Activated CD4-positive, alpha-beta T cell treated with anti-CD3 and anti-CD28 coated beads, Interleukin-2, amount 50 U/mL, for 24 hours (primary cell): ENCODE measurements at places on chromosomes 2 and 18.

DNA sequence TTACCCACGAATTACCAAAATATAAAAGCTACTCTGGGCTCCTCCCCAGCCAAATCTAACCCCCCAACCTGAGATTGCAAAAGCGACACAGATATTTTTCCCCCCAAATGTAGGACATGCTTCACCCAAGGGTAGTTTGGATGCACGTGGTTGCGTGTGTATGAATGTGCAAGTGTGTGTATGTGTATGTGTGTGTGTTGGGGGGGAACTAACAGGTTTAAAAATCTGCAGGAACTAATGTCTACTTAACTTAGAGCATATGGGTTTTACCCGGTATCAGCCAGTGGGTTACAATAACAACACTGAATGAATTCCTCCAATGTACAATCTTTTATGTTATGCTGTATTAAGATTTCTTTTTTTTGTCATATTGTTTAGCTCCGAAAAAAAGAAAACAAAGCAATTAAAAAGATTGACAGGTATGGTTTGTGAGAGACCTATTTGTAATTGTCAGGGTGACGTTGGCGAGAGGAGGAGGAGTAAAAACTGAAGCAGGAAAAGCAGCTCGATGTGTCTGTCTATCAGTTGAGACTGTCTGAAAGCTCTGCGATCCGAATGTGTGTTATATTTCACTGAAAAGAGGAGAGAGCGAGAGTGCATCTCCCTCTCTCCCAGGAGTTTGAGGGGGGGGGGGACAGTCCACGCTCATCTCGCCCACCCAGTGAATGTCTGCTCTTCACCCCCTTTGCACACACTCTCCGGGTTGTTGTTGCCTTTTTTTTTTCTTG is at the start of gene TSHZ1:
Gene TSHZ1 (plus strand): TSS at position 524 of the 728 bp plus-strand sequence. CDS start 1,080 bp downstream, outside the sequence.
- no peak for DNase-seq

- DNase-seq, result no peak
Measured at GRCh38 chr2:23548143-23548769, 163.3 kb downstream of the KLHL29 start.

- DNase-seq, result no peak
Measured at GRCh38 chr2:181586569-181587081, 70.3 kb downstream of the CERKL start.

- peak; percentile 16 for DNase-seq
Measured at GRCh38 chr18:11849841-11850634, 1.2 kb upstream of the CHMP1B start.

- no peak for DNase-seq
Measured at GRCh38 chr2:20213651-20214565, 11.0 kb downstream of the SDC1 start.

GRCh38 chr2:161625314-161625919 is 1.2 kb downstream of the SLC4A10 start:
- DNase-seq, result no peak

DNA sequence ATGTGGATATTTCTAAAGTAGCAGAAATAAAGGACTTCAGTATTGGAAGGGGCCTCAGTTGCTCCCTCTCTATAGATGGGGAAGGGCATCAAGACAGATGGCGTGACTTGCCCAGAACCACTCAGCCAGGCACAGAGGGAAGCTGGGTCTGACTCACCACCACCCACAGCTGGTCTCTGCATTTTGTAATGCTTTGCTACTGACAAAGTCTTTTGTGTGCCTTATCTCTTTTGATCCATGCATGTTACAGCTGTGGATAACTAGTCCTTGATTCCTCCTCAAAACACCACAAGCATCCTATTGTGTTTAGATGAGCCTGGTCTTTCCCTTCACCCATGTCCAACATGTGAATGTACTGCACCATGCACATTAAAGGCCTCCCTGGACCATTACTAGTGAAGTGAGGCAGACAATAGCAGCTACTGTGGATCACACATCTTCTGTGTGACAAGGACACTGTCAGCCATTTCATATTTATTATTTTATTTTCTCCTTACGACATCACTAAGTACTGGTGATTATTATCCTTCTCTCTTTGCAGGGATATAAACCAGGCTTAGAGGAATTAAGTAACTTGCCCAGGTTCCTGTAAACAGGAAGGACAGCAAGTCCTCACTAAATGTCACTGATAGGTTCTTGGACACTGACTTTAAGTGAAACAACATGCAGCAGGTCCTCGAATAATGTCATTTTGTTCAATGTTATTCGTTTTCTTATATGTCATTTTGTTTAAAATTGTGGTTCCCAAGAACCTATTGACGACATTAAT is 29.6 kb upstream of the IL37 start:
- no peak for DNase-seq

- no peak for DNase-seq
Measured at GRCh38 chr2:32011485-32011960, 715 bp upstream of the MEMO1 start.

DNA sequence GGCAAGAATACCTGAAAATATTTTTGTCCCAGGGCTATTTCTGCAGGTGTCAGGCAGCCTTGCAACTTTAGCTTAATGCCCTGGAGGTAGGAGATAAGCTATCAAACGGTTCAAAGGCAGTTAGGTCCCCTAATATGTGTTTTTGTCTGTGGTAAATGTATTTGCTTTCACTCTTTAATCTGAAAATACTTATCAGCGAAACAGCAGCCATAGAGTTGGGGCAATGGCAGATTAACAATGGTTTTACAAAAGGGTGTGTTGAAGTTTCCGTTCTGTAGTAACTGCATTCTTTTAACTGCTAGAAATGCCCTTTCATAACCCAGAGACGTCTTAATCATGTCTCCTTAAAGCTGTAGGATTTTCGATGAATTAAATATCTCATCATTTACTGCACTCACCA is 265.0 kb upstream of the TRIB2 start:
- no peak for DNase-seq

- no peak for DNase-seq
Measured at GRCh38 chr2:238861013-238861730, 13.3 kb downstream of the TWIST2 start.

DNA sequence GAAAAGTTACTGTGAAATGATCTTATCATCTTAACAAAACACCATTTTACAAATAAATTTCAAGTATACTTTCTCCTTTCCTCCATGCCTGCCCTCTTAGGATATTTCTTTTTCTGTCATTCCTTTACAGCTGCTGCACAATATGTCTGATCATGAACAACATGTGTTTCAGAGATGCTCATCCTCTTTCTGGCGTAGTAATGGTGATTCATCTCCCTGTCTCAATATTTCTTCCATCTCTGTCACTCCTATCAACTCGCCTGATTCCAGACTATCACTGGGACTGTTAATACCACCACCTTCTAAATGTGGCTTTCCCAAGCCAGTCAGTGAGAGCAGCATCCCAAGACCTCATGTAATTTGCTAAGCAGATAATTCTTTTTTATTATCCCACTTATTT is 290.5 kb downstream of the GULP1 start:
- no peak for DNase-seq

GRCh38 chr2:61898810-61899209 is 6.7 kb upstream of the COMMD1 start:
- no peak for DNase-seq

- no peak for DNase-seq
Measured at GRCh38 chr2:240189686-240190085, 49.2 kb upstream of the OTOS start.

GRCh38 chr2:99852376-99852934 is 289.9 kb downstream of the AFF3 start:
- DNase-seq, result no peak

GRCh38 chr2:175080479-175080878 is 75.3 kb upstream of the CHN1 start:
- DNase-seq, result no peak

DNA sequence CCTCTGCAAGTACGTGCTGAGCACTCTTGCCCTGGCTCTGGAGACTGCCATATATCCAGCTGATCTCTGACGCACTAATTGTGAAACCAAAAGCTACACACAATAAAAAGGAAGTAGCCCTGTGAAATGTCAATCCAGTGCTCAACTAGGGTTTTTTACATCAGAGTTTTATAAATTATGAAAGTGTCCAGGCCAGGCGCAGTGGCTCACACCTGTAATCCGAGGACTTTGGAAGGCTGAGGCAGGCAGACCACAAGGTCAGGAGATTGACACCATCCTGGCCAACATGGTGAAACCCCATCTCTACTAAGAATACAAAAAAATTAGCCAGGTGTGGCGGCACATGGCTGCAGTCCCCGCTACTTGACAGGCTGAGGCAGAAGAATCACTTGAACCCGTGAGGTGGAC is 24.5 kb upstream of the PEX13 start:
- DNase-seq, result no peak

- no peak for DNase-seq
Measured at GRCh38 chr2:215839309-215839708, 174.0 kb downstream of the MREG start.

GRCh38 chr2:143779021-143779420 is 649.8 kb downstream of the ARHGAP15 start:
- no peak for DNase-seq

DNA sequence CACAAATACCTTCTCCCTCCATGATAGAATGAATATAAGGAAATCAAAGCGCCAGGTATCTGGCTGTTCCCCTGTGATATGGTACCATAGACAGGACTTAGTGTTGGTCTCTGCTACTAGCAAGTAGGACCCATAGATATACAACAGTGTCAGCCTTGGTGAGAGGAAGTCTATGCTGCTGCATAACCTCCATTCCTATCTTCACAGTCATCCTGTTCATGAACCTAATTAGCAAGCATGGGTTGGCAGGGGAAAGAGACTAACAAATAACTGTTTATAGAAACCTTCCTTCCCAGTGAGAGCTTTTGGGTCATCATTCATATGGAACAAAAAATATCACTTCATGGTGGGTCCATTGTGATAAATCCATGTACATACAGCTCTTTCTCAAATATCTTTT is 188.9 kb upstream of the FAM98A start:
- DNase-seq, result no peak

- no peak for DNase-seq
Measured at GRCh38 chr2:219285894-219286425, 6.8 kb downstream of the DNAJB2 start.
